Stimulated activated CD4-positive, alpha-beta T cell treated with anti-CD3 and anti-CD28 coated beads, Interleukin-1b, Interleukin-23, amount 100 ng/mL, for 24 hours (primary cell): ENCODE measurements at places on chromosomes 5 and 9.

DNA sequence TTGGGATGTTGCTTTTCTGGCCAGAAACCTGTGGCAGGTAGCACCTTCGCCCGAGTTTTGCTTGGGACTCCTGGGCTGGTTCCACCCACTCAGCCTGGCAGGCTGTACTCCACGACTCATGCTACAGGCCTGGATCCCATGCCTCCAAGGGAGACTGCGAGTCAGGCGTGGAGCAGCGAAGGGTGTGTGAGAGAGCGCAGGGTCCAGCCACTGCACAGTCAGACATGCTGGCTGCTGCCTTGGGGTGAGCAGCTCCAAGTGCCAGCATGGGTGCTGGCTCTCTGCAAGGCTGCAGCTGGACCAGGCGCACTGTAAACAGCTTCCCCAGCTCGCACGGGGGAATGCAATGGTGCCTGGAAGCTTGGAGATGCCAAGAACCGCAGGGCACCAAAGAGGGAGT is 249.6 kb upstream of the EDIL3 start:
- no peak for DNase-seq

- no peak for DNase-seq
Observed at GRCh38 chr5:144671066-144671465, 500.4 kb downstream of the KCTD16 start.

DNA sequence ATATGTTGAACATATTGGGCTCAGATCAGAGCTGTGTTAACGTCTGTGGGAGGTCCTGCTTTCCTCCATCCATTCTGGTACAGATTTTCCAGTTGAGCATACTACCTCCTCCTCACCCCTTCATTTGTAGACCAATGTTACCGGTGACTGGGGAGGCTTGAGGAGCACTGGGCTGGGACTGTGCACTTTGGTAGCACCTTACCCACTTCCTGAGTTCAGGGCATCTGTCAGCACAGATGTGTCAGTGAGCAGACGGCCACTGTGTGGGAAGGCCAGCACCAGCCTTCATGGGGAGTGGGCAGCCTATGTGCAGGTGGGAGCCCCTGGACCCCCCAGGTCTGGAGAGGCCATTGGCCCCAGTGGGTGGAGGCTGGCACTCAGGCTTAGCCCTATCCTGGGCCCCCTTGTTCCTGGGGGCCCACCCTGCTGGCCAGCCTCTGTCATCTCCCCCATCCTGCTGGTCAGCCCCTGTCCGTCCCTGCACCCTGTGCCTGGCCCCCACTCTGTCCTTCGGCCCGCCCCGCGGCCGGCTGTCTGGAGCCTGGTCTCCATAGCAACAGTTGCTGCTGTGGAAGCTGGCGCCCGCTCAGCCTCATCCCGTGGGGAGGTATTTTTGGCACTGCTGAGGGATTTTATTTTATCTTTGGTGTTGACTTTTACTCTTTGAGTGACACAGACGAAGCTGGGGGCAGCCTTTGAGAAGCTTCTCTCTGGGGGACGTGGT is 21.3 kb downstream of the WNK2 start:
- no peak for DNase-seq

- DNase-seq: no peak
Observed at GRCh38 chr9:94936419-94936818, 209.9 kb downstream of the AOPEP start.

DNA sequence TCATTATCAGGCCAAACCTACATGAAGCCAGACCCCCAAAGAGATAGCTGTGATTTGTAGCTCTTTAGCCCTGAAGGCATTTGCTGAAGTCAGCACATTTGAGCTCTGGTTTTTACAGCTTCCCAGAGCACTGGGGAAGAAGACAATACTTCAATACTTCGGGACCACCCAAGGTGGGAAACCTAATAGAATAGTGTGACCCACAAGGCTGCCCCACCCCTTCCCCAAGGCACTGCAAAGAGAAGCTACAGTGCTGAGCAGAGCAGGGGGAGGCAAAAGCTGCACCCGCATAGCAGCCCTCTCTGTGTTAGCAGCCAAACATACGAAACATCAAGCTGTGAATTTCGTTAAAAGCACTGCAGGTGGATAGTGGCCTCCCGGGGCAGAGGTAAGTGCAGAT is 87.3 kb downstream of the HSD17B3 start:
- no peak for DNase-seq

GRCh38 chr5:113212244-113212920 is 222.4 kb downstream of the TSSK1B start:
- DNase-seq: no peak

- DNase-seq: no peak
Observed at GRCh38 chr5:107578051-107578635, 92.6 kb downstream of the EFNA5 start.

- DNase-seq: no peak
Observed at GRCh38 chr5:43573058-43573457, 16.2 kb upstream of the PAIP1 start.

- DNase-seq: no peak
Observed at GRCh38 chr9:71620746-71621145, 147.6 kb downstream of the CEMIP2 start.

DNA sequence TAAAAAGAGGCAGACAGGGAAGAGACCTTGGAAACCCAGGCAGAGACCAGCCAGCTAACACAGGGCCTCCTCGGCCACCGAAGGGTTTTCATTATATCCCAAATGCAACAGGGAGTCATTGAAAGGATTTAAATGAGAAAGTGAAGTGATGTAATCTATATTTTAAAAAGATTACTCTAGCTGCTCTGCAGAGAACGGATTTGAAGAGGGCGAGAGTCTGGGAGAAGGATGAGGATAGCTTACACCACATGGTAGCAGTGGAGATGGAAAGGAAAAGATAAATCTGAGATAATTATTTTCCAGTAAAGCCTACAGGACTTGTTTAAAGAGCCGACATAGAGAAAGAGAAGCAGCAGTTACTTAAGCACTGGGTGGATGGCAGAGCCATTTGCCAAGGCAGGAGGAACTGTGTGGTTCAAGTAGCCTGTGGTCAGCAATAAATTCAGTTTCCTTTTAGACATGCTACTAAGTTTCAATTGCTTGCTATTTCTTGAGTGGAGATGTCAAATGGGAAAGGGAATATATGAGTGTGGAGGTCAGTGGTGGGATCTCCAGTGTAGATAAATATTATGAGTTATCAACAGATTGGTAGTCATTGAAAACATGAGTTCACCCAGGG is 9.3 kb downstream of the FBN2 start:
- DNase-seq: no peak

GRCh38 chr5:130110328-130110727 is 206.1 kb downstream of the CHSY3 start:
- DNase-seq: no peak

GRCh38 chr5:137172258-137172657 is 326.9 kb downstream of the SPOCK1 start:
- DNase-seq: no peak

DNA sequence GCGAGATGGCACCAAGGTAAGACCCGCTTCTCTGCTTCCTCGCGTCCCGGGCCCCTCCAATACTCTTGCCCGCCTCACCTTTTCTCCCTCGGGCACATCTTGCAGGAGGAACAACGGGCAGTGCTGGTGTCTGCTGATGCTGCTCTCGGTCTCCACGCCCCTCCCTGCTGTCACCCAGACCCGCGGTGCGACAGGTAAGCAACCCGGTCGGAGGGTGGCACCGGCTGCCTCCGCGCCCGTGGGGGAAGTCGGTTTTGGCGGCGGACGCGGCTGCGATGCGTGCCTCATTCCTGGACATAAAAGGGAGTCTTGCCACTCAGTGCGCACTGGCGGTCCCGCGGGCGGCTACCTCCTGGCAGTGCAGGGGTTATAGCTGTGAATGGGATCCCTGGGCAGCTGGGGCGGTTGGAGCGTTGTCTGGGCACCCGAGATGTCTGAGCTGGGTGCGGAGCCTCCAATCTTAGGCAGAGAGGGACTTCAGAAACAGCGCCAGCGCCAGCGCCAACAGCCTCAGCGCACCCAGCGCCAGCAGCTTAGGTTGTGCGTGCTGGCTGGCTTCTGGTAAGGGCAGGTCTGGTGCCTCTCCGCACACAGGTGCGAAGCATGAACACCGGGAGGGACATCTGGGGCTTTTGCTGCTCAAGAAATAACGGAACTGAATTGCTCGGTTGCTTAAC is 488 bp downstream of the COL15A1 start:
- DNase-seq: no peak

DNA sequence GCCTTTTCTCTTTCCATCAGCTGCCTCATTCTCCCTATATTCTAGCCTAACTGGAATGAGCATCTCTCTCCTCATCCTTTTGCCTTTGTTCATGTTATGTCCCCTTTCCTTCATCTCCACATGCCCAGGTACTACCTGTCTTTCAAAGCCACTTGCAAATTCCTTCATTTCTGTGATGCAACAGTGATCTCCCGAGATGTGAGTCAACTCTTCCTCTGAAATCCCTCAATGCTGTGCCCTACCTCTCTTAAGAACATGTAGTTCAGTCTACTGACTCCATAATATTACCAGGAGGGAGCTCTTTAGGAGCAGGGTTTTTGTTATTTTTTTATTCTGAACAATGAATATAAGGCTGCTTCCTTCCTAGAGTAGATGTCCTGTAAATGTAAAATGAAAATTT is 91.6 kb downstream of the ZNF462 start:
- DNase-seq: no peak

- no peak for DNase-seq
Observed at GRCh38 chr9:75101004-75101588, 12.8 kb downstream of the OSTF1 start.

GRCh38 chr5:59732301-59732700 is 161.2 kb downstream of the PDE4D start:
- DNase-seq: no peak

DNA sequence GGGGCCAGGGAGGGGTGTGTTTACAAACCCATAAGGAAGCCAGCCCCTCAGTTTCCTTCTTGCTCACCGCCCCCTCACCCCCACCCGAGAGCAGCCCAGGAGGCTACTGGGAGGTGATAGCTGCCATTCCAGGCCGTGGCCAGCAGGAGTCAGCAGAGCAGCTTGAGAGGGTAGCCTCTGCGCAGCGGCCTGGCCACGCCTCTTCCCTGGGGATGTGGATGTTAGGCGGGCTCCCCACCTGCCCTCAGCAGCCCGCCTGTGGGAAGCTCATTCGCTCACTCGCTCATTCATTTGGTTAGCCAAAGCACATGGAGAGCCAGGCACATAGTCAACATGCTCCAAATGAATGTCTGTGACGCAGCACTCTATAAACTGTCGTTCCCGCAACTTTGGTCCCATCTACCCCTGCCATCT is 6.1 kb upstream of the DPM2 start:
- peak; percentile 81 for DNase-seq

DNA sequence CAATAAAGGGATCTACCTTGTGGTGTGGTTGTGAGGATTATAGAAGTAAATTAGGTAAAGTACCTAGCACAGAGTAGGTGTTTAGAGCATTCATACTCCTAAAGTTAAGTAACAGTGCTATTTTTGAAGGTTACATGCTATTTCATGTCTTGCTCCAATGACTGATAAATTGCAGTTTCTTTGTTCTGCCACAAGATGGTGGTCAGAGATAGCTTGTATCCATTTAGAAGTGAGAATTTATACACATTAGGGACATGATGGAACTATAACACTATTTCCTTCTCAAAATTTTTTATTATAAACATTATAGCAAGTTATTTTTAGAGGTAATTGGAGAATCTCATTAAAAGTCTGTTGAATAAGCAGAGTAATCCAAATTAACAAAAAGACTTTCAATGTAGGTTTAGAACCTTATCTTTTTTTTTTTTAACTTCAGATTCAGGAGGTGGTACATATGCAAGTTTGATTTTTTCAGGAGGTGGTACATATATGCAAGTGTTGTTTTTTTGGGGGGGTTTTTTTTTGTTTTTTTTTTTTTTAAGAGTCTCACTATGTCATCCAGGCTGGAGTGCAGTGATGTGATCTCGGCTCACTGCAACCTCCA is 17.1 kb downstream of the MTREX start:
- DNase-seq: no peak

DNA sequence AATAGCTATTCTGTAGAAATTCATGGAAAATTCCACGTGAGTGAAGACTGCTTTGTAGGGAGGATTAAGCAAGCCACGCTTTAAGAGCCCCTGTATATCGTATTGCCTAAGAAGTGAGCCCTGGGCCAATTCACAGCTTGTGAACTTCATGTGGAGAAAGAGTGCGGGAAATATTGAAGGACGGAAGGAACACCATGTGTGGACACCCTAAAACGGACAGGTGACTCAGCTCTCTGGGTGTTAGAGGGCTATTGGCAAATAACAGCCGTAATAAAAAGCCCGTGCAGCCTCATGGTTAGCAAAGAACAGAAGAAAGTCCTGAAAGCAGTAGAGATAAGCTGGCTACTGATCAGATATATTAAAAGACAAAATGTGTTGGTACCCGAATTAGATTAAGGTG is 26.4 kb downstream of the ZNF366 start:
- no peak for DNase-seq

GRCh38 chr9:95462249-95463147 is 54.3 kb downstream of the PTCH1 start:
- DNase-seq: peak; percentile 12

DNA sequence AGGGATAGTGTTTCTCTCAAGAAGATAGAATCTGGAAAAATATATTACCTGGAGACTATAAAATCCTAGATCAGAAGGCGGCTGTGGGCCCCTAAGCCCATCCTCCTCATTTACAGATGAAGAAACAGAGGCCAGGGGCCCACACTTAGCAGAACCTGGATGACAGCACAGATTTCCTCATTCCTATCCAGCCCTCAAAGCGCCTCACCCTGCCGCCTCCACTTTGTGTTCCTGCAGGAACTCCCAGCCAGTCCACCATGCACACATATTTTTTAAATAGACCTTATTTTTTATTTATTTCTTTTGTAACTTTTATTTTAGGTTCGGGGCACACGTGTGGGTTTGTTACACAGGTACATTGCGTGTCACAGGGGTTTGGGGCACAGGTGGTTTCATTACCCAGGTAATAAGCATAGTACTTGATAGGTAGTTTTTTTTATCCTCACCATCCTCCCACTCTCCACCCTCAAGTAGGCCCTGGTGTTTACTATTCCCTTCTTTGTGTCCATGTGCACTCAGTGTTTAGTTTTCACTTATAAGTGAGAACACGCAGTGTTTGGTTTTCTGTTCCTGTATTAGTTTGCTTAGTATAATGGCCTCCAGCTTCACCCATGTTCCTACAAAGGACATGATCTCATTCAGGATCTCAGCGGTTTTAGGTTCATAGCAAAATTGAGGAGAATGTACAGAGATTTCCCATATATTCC is 85.5 kb upstream of the MAP1B start:
- no peak for DNase-seq

DNA sequence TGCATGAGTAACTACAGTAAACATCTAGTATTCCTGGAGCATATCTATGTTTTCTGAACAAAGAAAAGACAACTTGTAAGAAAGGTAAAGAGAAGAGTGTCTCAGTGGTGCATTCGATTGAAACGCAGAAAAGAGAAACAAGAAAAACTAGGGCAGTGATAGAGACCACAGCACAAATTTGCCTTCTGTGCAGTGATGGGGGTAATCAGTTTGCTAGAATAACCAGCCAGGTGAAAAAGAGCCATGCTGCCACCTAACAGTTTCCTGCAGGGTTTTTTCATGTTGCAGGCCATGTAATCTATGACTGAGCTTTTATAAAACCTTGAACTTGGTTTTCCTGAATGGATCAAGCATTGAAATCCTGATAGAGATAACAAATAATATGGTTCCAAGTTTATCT is 198.4 kb upstream of the MEF2C start:
- DNase-seq: no peak
